ENCODE measurements at places on chromosomes 16 and 17. TPM values are rescaled to one million over a fixed set of nuclear protein-coding genes. Genes with fewer than 3 reads are reported as not detected.

PRAC1 gene
- not detected for polyA plus RNA-seq

TEX14 gene
- polyA plus RNA-seq, result 0.25 TPM

CAMKK1 gene
- 0.45 TPM for polyA plus RNA-seq

SCN4A gene
- polyA plus RNA-seq, result not detected

AGRP gene
- polyA plus RNA-seq, result 0.72 TPM

NLRC3 gene
- 5.3 TPM for polyA plus RNA-seq

HOXB3 gene
- polyA plus RNA-seq, result 0.76 TPM

MYLK3 gene
- polyA plus RNA-seq, result 0.43 TPM

ACSM3 gene
- polyA plus RNA-seq, result 6.9 TPM

RNF112 gene
- not detected for polyA plus RNA-seq

WDR45B gene
- 28.1 TPM for polyA plus RNA-seq

CFAP52 gene
- polyA plus RNA-seq, result not detected

KRT33A gene
- polyA plus RNA-seq, result not detected

RPGRIP1L gene
- polyA plus RNA-seq, result 6.6 TPM

MNT gene
- 3.0 TPM for polyA plus RNA-seq

XYLT1 gene
- 3.1 TPM for polyA plus RNA-seq

CARHSP1 gene
- 87.0 TPM for polyA plus RNA-seq

KRT33B gene
- polyA plus RNA-seq, result not detected

IGFALS gene
- polyA plus RNA-seq, result not detected

CDRT15 gene
- polyA plus RNA-seq, result 0.29 TPM

ATP1B2 gene
- polyA plus RNA-seq, result 0.15 TPM

Data from GM12878 (cell line).